Activated T-helper 1 cell treated with Interleukin-2 at 50 U/mL for 16 hours (primary cell): ENCODE measurements at places on chromosomes 6 and 20.

DNA sequence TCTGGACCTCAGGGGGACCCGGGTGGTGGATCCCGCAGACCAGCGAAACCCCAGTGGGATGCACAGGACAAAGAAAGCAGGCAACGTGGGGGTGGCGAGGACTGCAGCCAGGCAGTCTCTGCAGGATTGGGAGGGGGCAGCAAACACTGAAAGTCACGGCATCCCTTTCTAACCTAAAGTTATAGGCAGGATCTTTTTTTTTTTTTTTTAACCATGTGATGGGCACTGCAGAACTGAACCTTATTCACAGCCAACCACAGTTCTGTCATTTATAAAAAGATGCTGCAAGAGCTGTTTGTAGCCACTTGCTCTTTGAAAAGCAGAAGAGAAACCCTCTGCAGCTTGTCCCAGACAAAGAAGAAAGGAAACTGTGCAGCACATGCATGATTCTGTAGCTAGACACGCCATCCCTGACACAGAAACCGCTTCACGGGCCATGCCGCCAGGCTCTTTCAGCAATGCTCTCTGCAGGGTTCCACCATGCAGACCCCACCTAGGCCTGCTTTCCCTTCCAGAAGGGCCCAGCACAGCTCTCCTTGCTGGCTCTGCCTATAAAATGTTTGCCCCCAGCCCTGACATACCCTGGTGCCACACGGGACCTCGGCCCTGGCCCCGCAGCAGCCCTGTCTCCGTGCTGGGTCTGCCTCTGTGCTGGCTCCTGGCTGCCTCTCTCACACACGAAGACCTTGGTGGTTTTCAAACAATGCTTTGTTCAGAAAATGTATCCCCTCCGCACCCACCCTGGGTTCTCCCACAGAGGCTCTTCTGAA lies 70.8 kb downstream of the PYGB start:
- DNase-seq: no peak

DNA sequence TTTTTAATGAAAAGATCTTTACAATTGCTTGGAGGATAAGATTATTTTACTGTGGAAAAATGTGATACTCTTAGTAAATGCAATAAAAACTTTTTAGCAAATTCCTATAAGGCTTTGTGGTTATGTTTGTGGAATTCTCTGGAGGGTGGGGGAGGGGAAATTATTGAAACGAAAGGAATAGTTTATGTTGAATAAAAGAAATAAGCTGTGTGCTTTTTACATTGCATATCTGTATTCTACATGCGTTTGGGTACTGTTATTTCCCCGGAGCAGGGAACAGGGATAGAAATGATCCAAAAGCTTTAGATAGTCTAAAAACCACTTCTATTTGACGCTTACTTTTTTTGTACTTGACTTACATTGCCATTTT lies 143.8 kb downstream of the SLC16A10 start:
- DNase-seq: no peak

DNA sequence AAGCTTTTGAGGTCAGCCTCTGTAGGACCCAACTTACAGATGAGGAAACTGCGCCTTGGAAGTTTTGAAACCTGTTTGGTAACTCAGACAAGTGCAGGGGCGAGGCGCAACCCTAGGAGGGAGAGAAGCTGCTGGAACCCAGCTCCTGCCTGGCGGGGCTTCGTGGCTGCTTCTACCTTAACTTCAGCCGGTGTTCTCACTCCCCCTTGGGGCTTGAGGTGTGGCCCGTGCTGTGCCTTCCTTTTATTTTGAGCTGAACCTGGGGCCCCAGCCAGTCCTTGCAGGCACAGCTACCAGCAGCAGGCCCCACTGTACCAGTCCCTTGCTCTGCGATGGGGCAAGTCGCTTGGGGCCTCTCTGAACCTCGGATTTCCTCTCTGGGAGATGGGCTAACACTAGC lies 12.0 kb downstream of the RBM38 start:
- no peak for DNase-seq

DNA sequence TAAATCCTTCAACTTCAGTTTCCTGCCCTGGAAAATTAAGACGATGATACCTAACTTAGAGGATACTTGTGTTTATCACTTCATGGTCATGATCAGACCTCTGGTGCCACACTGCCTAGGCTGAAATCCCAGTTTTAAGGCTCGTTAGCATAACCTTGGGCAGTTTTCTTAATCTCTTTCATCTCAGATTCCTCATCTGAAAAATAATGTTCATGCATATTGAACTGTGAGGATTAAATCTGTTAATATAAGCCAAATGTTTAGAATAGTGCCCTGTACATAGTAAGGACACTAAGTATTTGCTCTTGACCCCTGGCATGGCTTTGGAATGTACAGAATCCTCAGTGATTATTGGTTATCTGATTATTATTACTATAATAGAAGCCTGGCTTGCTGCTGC lies 79.7 kb downstream of the OGFRL1 start:
- DNase-seq: no peak

DNA sequence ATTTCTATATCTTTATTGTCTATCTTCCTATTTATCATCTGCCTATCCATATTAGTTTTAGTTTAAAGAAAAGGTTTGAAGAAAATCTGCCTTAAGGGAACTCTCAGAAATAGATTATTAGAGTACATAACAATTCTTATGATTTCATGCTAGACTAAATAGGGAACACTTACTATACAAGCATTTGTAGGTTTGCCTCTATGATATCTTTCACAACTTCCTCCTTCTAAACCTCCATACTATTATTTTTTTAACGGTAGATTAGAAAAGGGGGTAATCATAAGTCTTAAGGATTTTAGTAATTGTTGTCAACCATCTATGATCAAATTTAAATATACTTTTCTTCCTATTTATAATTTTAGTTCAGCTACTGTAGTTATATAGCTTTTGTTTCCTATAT lies 11.6 kb upstream of the DSE start:
- DNase-seq: no peak

DNA sequence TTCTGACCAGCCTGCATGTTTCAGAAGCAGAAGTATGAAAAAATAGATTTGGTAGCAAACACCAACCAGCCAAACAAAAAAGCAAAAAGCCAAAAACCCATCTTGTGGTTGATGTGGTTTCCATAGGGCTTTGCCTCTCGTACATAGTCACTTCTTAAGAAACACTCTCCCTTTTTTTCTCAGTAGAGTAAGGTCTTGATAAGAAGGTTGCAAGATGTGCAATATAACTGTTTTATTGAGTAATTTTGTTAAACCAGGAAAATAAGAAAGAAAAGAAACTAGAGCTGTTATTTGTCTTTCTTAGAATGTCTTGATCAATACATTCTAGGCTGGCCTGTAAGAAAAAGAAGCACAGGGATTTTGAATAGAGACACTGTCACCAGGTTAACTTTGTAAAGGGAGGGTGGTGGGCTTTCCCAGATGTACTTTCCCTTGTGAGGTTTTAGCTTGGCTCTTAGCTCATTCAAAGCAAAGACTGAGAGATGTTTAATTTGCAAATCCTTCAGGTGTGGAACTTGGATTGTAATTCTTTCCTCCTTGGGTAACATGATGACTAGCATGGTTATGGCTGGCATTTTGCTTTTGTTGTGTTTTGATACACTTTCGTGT lies 49.7 kb downstream of the AKAP12 start:
- DNase-seq: no peak

DNA sequence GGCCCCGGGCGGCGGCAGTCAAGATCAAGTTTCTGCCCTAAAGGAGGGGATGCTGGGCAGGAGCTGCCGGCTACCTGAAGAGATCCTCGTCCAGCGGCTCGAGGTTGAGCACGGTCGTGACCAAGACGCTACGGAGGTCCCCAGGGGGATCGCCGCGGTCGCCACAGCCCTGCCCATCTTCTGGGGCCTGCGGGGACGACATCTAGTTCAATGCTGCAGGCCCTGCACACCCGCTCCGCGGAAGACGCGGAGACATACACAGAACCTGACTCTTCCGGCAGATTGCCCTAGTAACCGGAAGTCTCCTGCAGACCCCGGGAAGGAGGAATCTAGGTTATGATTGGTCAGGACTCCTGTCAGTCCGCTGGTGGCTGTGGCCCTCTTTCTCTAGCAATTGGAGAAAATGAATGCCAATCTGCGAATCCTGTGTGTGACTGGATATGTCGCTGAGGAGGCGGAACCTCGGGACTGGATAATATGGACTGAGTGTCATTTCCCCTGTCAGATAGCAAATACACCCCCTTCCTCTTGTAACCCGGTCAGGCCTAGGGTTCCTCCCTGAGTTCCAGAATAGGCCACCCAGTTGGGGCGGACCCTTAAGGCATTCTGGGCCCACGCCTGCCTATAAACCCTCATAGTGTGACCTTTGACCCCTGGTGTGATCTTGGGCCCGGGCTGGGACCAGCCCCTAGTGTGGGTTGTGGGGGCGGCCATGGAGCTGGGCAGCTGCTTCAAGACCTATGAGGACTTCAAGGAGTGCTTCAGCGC lies at the start of the genes ACOT8 and ZSWIM3:
Gene ACOT8, minus strand, starts transcription at position 279 of the 768 bp plus-strand sequence. Its CDS starts 77 bp downstream, at position 202.
Gene ZSWIM3, plus strand, starts transcription at position 501 of the 768 bp plus-strand sequence. Its CDS starts 212 bp downstream, at position 713.
- peak; percentile 80 for DNase-seq
